Pons (tissue), 1 donor: ENCODE measurements at places on chromosomes 5 and 9.

GRCh38 chr9:95570150-95570549 lies 53.4 kb upstream of the PTCH1 start:
- no peak for DNase-seq

GRCh38 chr5:78776637-78777036 lies 128.1 kb upstream of the LHFPL2 start:
- DNase-seq: no peak

- peak; percentile 60 for DNase-seq
Measured at GRCh38 chr9:74810200-74810599, 77.5 kb downstream of the TRPM6 start.

- no peak for DNase-seq
Measured at GRCh38 chr5:141903261-141903660, 20.4 kb upstream of the DELE1 start.

DNA sequence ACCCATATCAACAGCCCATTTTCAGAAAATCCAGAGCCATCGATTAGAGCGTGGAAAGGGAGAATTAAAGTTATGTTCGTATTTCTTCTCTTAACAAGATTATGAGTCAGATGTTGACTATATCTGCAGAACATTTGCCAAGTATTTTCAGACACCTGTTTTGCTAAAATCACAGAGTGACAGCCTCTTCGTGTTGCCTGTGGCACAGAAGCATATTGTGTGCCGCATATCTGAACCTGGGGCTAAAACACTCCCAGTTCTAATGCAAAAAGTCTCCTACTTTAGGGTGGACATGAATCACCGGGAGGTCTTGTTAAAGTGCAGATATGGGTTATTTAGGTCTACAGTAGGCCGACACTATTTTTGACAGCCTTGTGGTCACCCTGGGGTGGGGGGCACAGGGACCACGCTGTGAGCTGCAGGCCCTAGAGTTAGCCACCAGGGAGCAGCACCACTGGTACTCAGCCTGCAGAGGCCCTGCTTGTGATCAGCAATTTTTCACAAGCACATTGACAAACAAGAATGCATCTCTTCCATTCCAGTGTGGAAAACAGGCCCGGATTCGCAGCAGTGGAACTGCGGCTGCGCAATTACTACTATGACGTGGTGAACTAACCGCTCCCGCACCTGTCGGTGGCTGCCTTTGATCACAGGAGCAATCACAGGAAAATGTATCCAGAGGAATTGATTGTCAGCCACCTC lies 93.5 kb downstream of the SYK start:
- no peak for DNase-seq

DNA sequence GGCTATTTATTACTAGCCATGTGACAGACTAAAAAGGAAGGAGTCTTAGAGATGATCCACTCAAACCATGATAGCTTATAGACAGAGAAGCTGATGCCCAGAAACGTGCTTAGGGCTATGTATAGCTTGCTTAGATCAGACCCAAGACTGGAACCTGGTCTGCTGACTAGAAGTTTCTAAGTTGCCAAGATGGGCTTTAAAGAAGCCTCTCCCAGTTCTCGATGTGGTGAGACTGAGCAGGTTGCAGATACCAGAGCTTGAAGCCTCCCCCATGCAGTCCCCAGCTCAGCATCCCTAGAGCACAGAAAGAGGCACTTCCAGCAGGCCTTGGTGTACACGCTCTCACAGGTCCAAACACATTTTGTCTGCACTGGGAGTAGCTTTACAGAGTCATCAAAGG lies 51.1 kb upstream of the ATP10B start:
- DNase-seq: no peak

DNA sequence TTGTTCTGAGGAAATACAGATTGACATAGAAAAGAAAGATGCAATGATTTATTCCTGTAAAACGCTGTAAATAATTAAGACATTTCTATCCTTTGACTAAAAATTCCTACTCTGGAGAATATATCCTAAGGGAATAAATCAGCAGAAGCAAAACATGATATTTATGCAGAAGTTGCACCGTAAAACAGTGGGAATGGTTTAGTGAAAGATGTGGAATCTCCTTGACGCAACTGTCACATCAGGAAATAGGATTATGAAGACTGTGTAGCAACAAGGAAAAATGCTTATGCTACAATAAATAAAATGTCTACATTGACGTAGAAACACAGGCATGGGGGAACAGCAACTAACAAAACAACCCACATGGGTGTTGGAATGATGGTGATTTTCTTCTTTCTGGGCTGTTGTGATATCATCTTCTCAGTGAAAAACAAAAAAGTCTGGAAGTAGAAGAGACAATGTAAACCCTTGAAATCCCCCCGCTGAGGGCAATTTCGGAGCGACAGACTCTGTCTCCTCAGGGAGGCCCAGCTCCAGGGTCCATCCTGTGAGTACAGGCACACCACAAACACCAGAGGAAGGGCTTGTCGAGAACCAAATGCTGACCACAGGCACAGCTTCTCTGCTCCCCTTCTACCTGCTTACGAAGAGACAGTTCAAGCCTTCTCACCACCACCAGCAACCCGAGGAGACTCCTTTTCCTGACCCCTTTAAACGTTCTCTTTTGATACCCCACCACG lies 25.2 kb downstream of the COL23A1 start:
- DNase-seq: no peak

- no peak for DNase-seq
Measured at GRCh38 chr5:131356619-131357018, 92.8 kb downstream of the CDC42SE2 start.
